ENCODE measurements at places on chromosomes 6 and 20.

DNA sequence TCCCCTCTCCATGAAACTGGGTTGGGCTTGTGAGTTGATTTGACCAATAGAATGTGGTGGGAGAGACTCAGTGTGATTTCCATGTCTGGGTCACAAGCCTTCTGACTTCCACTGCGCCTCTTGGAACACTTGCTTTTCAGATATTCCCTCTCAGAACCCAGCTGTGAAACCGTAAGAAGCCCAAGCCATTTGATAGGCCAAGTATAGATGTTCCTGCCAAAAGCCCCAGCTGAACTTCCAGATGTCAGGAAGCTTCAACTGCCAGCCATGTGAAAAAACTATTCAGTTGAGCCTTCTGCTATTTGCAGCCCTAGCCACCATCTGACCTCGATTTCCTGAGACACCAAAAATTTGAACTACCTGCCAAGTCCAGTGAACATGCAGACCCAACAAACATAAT is 387.8 kb upstream of the GJE1 start:
- no peak for DNase-seq

DNA sequence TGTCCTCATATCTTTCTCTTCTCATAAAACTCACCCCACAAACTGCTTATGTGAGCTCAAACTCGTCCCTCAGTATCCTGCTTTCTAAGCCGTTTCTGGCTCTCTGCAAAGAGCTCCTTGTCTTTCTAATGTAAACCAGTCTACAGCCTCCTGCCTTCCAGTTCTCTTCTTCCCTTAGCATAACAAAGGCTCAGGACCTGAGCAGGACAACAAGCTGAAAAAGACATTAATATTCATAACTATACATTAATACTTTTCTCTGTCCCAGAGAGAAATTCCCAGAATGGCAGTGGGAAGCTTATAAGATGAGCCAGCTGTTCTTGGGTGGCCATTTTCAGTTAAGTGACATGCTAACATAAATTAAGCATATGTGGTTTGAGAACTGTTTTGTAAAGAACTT is 207.0 kb upstream of the TCF21 start:
- DNase-seq, result no peak

DNA sequence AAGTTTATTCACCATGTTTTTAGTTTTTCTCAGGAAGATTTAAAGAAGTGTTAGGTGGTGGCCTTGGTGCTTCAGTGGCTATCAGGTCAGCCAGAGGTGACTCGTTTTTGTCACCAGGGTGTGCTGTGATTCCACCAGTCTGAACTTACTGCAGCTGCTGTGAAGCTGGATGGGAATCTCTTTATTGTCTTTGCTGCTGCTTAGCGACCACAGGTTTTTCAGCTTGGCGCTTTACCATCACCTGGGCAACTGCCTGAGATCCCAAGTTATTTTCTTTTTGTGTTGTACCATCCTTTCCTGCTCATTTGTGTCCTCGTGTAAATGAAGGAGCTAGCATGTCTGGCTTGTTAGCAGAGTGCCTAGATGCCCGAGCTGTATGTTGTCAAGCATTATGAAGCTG is 146.9 kb downstream of the MACROD2 start:
- DNase-seq, result no peak

DNA sequence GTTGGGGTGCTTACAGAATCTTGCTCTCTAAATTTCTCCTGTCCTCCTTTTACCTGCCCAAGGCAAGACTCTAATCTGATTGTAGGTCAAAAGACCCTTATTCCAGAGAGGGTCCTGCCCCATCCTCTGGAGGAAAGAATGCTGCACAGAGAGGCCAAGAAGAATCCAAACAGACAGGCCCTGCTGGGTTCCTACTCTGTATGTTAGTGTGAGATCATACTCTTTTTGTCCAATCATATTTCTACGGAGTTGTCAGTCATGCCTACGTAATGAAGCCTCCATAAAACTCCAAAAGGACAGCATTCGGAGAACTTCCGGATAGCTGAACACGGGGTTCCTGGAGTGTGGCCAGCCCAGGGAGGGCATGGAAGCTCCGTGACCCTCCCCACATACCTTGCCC is 50.5 kb downstream of the VEGFA start:
- no peak for DNase-seq

GRCh38 chr20:21781446-21782075 is 76.1 kb downstream of the PAX1 start:
- DNase-seq, result no peak

DNA sequence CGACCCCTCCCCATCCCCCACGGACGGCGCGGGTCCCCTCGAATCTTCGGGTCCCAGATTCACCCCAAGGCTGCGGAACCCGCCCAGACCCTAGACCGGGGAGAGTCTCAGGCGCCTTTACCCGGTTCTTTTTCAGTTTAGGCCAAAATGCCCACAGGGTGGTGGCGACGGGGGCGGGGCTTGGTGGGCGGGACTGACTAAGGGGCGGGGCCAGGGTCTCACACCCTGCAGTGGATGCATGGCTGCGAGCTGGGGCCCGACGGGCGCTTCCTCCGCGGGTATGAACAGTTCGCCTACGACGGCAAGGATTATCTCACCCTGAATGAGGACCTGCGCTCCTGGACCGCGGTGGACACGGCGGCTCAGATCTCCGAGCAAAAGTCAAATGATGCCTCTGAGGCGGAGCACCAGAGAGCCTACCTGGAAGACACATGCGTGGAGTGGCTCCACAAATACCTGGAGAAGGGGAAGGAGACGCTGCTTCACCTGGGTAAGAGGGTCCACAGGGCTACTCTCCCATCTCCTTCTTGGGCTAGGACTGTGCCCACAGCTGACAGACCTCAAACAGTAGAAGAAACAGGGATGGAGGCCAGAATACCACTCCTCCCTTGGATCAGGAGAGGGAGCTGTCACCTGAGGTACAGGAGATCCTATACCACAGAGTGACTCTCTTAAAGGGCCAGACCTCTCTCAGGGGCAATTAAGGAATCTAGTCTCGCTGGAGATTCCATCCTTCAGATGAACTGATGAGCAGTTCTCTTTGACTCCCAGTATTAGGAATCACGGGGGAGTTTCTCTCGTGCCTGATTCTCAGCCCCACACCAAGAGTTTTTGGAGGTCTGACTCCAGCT is 942 bp downstream of the HLA-E start:
- DNase-seq, result peak; percentile 65

DNA sequence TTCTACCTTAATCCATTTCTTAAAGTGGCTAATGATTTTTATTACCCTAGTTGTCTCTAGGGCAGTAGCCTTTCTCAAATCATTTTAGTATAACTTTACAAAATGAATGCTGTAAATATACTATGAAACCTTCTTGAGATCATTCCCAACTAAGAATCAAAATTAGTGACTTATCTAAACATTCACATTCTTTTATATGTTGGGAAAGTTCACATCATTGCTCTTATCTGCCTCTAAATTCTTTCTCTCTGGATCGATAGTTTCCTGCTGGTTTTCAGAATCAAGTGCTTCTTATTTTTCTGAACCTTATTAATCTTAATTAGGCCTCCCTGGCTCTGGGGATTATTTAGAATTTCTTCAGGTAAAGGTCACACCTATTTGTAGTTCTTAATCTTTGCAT is 126.8 kb downstream of the BCKDHB start:
- no peak for DNase-seq

GRCh38 chr6:135382182-135382628 is 115.3 kb downstream of the AHI1 start:
- DNase-seq, result no peak

- no peak for DNase-seq
Observed at GRCh38 chr6:73231986-73232391, 6.7 kb upstream of the KHDC1L start.

GRCh38 chr6:160974304-160974771 is 17.2 kb upstream of the MAP3K4 start:
- DNase-seq, result no peak
